ENCODE measurements at places on chromosomes 2 and 18.

DNA sequence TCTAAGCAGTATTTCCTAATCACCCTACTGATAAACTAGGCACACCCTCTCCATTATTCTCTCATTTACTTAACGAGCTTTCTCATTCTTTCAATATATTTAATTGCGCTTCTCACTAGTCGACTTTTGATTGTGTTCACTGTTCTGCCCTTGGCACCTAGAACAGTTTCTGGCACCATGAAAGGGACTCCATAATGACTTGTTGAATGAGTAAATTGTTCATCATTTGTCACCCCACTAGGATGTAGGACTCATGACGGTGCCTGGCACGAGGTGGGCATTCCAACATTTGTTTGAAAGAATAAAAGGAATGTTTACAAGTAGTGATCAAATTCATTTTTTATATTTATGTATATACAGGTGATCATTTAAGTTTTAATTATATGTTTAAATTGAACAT lies 123.7 kb downstream of the DIS3L2 start:
- DNase-seq: no peak

- DNase-seq: no peak
Measured at GRCh38 chr18:36850527-36851201, 21.7 kb downstream of the KIAA1328 start.

DNA sequence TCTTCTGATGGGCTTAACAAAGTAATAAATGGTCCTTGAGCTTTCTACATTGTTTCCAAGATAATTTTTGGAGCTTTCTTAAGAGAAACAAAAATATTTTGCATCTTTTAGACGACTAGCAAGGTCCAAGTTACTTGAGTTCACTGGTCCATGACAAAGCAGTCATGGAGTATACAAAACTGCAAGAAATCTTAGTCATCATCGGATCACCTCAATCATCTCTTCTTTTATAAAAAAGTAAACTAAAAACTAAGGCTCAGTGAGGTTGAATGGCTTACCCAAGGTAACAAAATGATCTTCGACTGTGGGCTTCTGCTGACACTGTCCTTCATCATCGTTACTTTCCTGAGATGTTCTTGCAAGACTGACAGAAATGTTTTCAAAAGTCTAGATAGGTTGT lies 11.9 kb downstream of the FIGN start:
- no peak for DNase-seq

- DNase-seq: no peak
Measured at GRCh38 chr2:217775920-217776503, 226.8 kb downstream of the TNS1 start.

GRCh38 chr2:236597629-236598028 lies 28.0 kb downstream of the ACKR3 start:
- DNase-seq: no peak

GRCh38 chr18:9951022-9951859 lies 37.4 kb downstream of the VAPA start:
- DNase-seq: peak; percentile 28

DNA sequence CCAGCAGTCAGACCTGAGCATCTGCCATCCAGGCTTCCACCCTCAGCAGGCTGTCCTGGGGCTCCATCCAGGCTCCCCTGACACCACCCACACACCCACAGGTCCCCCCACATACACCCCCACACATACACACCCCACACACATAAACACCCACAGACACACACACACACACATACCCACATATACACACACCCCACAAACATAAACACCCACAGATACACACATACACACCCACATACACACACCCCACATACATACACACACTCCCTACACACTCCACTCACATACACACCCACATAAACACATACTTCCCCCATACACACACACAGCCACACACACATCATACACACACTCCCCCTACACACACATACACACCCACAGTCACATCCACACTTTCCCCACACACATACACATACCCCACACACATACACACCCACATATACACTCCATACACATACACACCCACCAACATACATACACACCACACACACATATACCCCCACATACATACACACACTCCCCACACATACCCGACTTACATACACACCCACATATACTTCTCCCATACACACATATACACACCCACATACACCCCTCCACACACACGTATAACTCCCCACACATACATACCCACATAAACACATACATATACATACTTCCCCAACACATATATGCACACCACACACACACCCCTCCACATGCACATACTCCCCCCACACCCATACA lies 183.3 kb upstream of the ETAA1 start:
- no peak for DNase-seq

GRCh38 chr2:63993871-63994270 lies 25.4 kb downstream of the VPS54 start:
- DNase-seq: no peak

DNA sequence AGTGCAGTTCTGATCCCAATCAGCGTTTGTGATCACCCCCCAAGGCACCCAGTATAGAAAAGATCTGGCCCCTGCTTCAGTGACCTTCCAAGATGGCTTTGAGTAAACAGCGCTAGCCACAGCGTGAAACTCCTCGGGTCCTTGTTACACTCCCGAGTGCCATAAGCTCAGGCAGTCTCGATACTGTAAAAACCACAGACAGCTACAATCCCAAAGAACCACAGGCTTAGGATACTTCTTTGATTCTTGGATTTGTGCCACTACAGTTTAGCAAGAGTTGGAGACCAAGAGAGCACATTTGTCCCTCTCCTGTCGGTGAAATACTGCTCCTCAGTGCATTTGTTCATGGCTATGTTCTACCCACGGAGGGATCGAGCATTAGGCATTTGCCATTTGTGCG lies 352.5 kb upstream of the ZNF521 start:
- no peak for DNase-seq

- no peak for DNase-seq
Measured at GRCh38 chr2:88060907-88061275, 5.3 kb upstream of the KRCC1 start.

- DNase-seq: no peak
Measured at GRCh38 chr2:168194784-168195522, 52.4 kb downstream of the STK39 start.

GRCh38 chr2:32624812-32625211 lies 3.0 kb upstream of the TTC27 start:
- no peak for DNase-seq

- DNase-seq: no peak
Measured at GRCh38 chr2:42777883-42778805, 14.2 kb upstream of the OXER1 start.

DNA sequence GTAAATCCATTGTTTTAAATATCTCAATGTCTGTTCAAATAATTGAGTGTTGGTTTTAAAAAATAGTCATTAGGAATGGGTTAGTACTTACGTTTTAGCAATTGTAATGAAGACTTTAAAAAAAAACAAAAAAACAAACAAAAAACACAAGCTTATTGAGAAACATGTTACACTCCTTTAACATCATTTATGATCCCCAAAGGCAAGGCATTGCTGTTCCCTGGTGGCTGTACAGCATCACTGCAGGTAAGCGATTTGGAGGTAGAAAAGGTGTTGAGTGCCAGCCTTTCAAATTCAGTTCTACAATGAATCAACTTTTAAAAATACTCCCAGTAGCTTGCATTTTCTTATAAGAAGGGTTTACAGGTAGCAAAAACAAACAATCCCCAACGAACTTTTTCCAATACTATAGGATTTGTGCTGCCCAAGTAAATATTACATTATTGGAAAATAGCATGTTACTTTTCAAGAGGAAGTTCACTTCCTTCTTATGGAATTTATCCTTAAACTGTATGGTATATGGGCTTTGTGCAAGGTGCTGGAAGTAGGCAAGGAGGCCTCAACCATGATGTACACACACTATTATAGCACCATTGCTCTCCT lies 27.5 kb downstream of the CNRIP1 start:
- no peak for DNase-seq

DNA sequence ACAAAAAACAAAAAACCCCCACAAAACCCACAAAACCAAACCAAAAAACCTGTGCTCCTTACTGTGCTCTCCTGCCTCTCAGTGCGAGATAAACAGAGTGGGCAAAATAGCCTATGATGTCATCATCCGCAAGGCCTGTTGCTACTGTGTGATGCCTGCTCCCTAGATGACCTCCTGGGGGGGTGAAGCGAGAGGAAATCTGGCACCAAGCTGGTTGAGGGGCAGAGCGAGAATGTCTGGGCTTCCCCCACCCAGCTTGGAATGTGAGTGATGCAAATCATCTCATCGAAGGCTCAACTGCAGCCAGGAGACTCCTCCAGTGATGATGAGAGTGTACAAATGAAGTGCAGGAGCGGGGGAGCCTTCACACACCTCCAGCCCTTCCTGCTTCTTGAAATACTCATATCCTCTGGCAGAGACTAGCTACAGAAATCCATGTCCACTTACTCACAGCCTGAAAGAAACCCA lies 57.7 kb upstream of the MAP4K3 start:
- no peak for DNase-seq

DNA sequence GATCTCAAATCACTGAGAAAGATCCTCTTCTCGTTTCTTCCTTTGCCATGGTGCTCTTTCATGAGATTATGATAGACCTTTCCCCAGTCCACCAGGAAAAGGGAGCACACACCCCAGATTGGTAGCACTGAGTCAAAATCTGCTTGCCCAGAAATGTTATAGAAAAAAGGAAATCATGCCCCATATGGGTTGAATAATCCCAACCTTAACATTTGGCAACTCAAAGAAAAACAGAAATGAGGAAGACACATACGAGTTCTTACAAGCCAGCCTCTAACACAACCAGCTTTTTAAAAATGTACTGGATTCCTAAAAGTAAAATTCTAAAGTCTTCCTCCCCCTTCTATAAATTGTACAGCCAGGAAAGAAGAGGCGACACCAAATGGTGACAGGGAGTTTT lies 103.0 kb downstream of the ANKRD44 start:
- DNase-seq: no peak

DNA sequence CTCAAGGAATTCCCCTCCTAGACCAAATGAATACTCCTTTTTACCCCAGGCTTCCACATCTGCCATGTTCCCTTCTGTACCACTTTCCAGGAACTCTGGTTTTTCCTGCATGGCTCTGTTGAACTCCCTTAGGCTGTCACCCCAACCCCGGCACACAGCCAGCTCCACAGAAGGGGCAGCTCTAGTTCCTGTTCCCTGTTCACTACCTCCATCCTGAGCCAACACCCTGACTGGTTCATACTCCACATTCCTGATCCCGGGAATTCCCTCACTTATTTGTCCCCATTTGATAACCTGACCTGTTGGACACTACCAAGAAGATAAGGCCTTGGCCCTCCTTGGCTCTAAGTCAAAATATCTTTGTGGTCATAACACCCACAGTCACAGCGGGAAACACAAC lies 280.9 kb upstream of the RAB6C start:
- no peak for DNase-seq

DNA sequence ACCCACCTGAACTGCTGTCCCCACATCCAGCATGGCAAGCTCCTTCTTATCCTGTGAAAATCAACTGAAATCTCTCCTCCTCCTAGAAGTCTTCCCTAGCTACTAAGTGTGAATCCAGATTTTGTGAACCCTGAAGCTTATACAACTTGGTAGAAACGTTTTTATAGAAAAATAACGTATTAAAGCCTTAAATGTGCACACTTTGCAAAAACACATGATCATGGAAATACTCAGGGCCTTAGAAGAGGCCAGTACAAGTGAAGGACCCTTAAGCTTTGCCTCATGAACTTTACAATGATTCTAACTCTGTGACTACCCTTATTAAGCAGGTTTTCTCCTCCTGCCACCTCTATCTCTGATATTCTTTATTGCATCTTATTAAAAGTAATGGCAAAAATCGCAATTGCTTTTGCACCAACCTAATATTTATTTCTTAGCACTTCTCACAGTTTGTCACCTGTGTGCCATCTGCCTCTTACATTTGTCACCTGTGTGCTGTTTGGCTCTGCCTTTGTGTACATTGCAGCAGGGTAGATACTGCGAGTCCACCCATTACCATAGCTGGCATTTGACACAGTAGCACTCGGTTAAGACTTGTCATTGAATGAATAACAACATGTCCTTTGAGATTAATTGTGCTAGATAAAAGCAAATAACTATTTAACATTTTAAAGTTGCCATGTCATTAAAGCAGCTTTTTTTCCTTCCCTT lies 42.2 kb downstream of the FRZB start:
- no peak for DNase-seq

GRCh38 chr2:20210462-20210861 lies 14.5 kb downstream of the SDC1 start:
- DNase-seq: no peak

- DNase-seq: no peak
Measured at GRCh38 chr2:230706053-230706521, 6.6 kb upstream of the CAB39 start.

- DNase-seq: no peak
Measured at GRCh38 chr18:79572093-79572780, 107.4 kb upstream of the CTDP1 start.

GRCh38 chr18:7957297-7957696 lies 390.2 kb downstream of the PTPRM start:
- no peak for DNase-seq

DNA sequence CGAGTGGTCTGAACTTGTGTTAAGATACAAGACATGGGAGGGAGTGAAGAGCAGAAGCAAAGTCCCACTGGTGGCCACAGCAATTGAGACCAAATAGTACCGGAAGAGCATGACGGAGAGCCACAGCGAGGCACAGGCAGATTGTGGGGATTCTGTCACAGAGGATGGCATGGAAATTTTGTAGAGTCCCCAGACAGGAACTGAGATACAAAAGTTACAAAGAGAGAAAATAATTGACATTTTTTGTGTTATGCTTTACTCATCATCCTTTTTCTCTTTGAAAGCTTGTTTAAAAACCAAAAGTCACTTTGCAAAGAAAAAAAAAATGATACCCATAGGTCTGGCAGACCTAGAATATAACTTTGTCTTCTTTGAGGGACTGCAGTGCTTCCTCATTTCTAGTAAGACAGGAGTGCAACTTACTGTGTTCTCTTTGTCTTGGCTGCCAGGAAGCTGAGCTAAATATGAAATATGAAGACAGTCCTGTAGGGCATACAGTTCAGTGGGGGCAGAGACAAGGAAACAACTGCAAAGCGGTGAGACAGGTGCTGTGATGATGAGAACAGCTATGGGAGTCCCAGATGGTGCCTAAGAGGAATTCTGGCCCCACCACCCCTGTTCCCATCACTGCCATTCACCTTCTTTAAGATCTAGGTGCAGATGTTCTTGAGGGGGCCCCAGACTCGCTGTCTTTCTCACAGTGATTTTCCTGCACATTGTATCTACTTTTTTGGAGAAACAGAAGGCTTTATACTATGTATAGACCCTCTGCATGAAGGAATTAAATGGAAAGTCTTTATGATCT lies 5.2 kb downstream of the ARHGAP25 start:
- DNase-seq: no peak

Measured in renal cortex interstitium (tissue), 15 donors.